H9 (cell line): ENCODE measurements at places on chromosomes 2 and 18.
A peak's percentile ranks its signal among the peaks of the same experiment; 100 is the strongest.

DNA sequence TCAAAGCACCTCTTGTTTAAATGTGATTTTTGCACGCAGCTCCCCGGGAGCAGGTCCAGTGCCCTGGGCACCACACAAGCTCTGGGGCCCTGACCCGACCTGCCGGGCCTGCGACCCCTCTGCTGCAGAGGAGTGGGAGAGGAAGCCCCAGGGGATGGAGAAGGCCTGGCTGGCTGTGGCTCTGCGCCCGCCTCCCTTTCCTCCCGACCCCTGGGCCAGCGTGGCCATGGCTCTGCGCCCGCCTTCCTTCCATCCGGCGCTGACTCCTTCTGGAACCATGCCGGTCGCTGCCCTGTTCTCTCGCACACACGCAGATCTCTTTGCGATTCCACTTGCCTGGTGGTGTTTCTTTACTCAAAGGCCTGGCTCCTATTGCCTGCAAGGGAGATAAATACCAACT lies 166.5 kb upstream of the SALL3 start:
- H3K4me3 ChIP-seq, result no peak overlapping the region
- no peak overlapping the region for H3K27ac ChIP-seq
- DNase-seq, result peak; percentile 45

GRCh38 chr2:200968735-200969134 lies 5.3 kb upstream of the ORC2 start:
- no peaks in the 10 kb centered on the region; the same call in 1 of the 2 replicates for H3K36me3 ChIP-seq
- peaks cover 2% of the 10 kb centered on the region; the same call in 1 of the 2 replicates for H3K4me1 ChIP-seq
- no peak overlapping the region for H3K4me3 ChIP-seq
- H3K27me3 ChIP-seq, result no peaks in the 10 kb centered on the region
- DNase-seq, result no peak

DNA sequence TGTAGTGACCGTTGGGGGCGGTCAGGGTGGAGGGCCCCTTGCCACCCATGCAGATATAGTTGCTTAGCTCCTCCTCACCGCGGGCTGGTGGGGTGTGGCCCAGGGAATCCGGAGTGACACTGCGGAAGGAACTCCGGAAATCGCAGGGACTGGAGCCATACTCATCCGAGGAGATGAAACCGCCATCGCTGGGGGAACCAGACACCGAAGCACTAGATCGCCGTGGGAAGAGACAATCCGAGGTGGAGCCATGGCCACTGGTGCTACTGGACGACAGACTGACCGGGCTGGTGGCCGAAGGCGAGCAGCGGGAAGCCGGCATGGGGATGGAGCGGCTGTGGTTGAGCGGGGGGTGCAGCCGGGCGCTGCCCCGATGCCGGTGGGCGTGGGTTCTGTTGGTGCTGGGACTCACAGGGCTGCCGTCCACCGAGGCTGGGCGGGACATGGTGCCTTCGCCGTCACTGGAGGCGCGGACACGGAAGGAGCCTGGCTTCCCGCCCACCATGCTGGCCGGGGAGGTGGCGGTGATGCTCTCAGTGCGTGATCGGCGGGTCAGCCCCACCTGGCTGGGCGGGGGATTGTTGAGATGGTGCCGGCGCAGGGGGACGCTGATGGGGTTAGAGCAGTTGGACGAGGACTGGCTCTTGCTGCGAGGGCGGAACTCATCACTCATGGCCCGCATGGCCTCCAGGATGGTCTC lies 2.2 kb downstream of the IRS1 start:
- no peak overlapping the region for H3K27ac ChIP-seq
- peak overlapping the region; percentile 84 for H3K4me3 ChIP-seq
- no peaks in the 10 kb centered on the region for H3K27me3 ChIP-seq
- peaks cover 2% of the 10 kb centered on the region; the same call in 1 of the 2 replicates for H3K4me1 ChIP-seq
- H3K36me3 ChIP-seq, result peaks cover 36% of the 10 kb centered on the region

DNA sequence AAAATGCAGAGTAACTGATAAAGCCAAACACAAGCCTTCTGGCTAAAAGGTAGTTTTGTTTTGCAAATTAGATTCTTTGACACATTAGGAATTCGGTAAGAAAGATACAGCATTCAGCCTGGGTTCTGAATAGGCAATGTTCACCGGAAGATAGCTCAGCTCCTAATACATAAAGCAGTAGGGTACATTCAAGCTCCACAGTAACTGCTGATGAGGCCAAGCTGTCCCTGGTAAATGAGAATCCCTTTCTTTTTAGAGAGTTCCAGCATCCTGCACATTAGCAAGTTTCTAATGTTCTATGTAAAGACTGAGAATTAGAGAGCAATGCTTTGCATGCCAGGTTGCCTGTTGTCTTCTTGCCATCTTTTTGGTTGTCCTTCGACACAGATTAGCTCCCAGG lies 316.3 kb upstream of the SLC14A2 start:
- H3K4me3 ChIP-seq, result no peak overlapping the region
- H3K4me1 ChIP-seq, result no peaks in the 10 kb centered on the region
- H3K27me3 ChIP-seq, result no peaks in the 10 kb centered on the region
- H3K27ac ChIP-seq, result no peak overlapping the region
- no peaks in the 10 kb centered on the region for H3K36me3 ChIP-seq

DNA sequence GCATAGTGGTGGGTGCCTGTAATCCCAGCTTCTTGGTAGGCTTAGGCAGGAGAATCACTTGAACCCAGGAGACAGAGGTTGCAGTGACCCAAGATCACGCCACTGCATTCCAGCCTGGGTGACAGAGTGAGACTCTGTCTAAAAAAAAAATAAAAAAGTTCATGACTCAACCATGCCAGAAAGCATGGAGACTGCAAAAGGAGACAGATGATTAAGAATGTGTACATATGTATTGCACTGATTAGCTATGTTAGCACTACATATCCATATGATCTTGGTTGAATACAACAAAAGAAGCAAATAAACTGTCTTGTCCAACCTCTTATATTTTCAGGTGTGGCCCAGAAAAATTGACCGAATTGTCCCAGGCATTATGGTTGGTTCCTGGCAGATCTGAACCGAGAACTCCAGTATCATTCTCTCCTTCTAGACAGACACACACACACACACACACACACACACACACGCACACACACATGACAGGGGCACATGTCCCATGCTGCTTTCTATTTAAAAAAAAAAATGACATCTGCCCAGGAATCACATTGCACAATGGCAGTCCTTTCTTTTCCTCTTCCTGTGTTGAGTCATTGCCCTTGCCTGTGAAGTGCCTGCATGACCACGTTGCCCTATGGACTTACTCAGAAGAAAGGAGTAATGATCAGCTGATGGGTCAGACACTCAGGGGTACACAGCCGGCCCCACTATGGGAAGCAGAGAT lies 65.6 kb downstream of the MYCN start:
- no peak overlapping the region for H3K27ac ChIP-seq
- no peaks in the 10 kb centered on the region for H3K27me3 ChIP-seq
- H3K4me3 ChIP-seq, result no peak overlapping the region
- H3K36me3 ChIP-seq, result peaks cover 4% of the 10 kb centered on the region; the same call in 1 of the 2 replicates
- no peak for DNase-seq

GRCh38 chr2:53802617-53803151 lies 15.8 kb downstream of the ERLEC1 start:
- no peaks in the 10 kb centered on the region; the same call in 2 of the 3 replicates for H3K36me3 ChIP-seq
- H3K27me3 ChIP-seq, result no peaks in the 10 kb centered on the region
- H3K4me3 ChIP-seq, result no peak overlapping the region
- no peak for DNase-seq
- no peak overlapping the region for H3K27ac ChIP-seq

- H3K36me3 ChIP-seq, result no peaks in the 10 kb centered on the region
- H3K4me3 ChIP-seq, result no peak overlapping the region
- no peak overlapping the region for H3K27ac ChIP-seq
- no peak for DNase-seq
- no peaks in the 10 kb centered on the region; the same call in 1 of the 2 replicates for H3K27me3 ChIP-seq
Observed at GRCh38 chr2:736939-737338, 59.7 kb upstream of the TMEM18 start.

- H3K4me1 ChIP-seq, result peaks cover 26% of the 10 kb centered on the region
- H3K27ac ChIP-seq, result no peak overlapping the region
- DNase-seq, result no peak
- no peaks in the 10 kb centered on the region for H3K36me3 ChIP-seq
- H3K27me3 ChIP-seq, result no peaks in the 10 kb centered on the region
- no peak overlapping the region for H3K4me3 ChIP-seq
Observed at GRCh38 chr2:101775092-101775491, 77.6 kb downstream of the MAP4K4 start.

DNA sequence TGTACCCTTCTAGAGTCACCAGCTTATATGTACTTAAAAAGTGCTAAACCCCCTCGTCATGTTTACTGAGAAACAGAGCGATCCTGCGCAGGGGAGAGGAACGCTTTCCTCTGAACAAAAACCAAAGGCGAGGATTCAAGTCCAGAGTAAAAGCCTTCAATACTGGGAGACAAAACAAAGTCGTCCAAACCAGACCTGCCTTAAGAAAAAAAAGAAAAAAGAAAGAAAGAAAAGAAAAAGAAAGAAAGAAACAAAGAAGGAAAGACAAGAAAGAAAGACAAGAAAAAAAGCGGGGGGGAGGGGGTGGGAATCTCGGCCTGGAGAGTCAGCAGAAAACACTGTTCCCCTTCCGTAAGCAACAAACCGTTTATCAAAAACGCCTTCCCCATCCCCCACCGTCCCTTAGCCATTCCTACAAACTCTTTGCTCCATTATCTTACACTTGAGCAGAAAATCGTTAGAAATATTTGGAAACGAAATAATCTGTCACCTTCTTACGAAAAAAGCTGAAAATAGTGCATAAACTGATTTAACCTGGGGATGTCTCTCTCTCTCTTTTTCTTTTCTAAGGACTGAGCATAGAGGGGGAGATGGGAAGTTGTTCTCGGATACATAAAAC lies 3.3 kb downstream of the PTGR3 start:
- peaks cover 58% of the 10 kb centered on the region for H3K27me3 ChIP-seq
- no peak overlapping the region for H3K27ac ChIP-seq
- peak overlapping the region; percentile 51 for H3K4me3 ChIP-seq

- H3K4me3 ChIP-seq, result no peak overlapping the region
- H3K27me3 ChIP-seq, result no peaks in the 10 kb centered on the region
- no peaks in the 10 kb centered on the region for H3K4me1 ChIP-seq
- H3K27ac ChIP-seq, result no peak overlapping the region
- DNase-seq, result no peak
Observed at GRCh38 chr2:188848887-188849435, 125.2 kb upstream of the COL3A1 start.

DNA sequence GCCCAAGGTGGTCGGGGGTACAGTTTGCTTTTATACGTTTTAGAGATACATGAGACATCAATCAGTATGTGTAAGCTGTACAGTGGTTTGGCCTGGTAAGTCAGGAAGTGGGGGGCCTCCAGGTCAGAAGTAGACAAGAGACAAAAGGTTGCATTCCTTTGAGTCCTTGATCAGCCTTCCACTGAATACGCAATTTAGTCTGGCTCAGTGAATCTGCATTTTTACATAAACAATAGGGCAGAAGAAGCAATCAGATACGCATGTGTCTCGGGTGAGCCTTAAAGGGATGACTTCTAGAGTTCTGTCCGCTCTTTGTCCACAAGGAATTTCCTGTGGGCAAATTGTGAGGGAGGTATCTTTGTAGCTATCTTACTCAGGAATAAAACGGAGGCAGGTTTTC lies 87.2 kb downstream of the SOWAHC start:
- H3K36me3 ChIP-seq, result no peaks in the 10 kb centered on the region
- peaks cover 27% of the 10 kb centered on the region for H3K4me1 ChIP-seq
- no peak overlapping the region; the same call in 2 of the 3 replicates for H3K4me3 ChIP-seq
- H3K27me3 ChIP-seq, result no peaks in the 10 kb centered on the region
- DNase-seq, result no peak
- H3K27ac ChIP-seq, result no peak overlapping the region

GRCh38 chr2:230843132-230843531 lies 21.6 kb upstream of the ITM2C start:
- H3K27ac ChIP-seq, result no peak overlapping the region
- no peak for DNase-seq
- H3K36me3 ChIP-seq, result no peaks in the 10 kb centered on the region
- H3K27me3 ChIP-seq, result no peaks in the 10 kb centered on the region
- H3K4me3 ChIP-seq, result no peak overlapping the region
- H3K4me1 ChIP-seq, result no peaks in the 10 kb centered on the region

GRCh38 chr2:113034016-113034415 lies 18.7 kb downstream of the IL36B start:
- DNase-seq, result no peak
- no peak overlapping the region for H3K27ac ChIP-seq
- H3K36me3 ChIP-seq, result no peaks in the 10 kb centered on the region

DNA sequence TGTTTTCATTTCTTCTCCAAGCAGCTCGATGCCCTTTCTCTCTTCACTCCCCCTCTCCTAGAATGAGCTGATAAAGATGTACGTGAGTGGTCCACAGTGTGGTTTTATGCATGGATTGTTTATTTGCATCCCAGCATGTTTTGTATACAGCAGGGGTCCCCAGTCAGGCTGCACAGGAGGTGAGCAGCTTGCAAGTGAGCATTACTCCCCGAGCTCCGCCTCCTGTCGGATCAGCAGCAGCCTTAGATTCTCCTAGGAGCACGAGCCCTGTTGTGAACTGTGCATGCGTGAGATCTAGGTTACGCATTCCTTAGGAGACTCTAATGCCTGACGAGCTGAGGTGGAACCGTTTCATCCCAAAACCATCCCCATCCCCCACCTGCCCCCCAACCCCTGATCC lies 262.6 kb downstream of the AGAP1 start:
- H3K36me3 ChIP-seq, result peaks cover 2% of the 10 kb centered on the region; the same call in 2 of the 3 replicates
- no peaks in the 10 kb centered on the region; the same call in 1 of the 2 replicates for H3K4me1 ChIP-seq
- H3K27ac ChIP-seq, result no peak overlapping the region

DNA sequence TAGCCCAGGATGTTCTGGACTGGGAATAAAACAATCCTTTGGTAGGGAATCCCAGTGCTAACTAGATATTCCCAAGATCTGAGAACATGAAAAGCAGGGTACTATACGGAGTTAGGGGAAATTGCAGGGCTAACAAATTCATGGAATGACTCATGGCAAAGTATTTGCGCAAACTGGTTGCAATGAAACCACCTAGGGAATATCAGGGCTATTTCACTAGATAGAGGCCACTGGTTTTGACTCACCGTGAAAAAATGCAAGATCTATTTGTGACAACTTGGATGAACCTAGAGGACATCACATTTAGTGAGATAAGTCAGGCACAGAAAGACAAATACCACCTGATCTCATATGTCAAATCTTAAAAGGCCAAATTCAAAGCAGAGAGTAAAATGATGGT lies 233.3 kb downstream of the MBD2 start:
- H3K27me3 ChIP-seq, result no peaks in the 10 kb centered on the region
- no peaks in the 10 kb centered on the region for H3K36me3 ChIP-seq
- no peak overlapping the region for H3K27ac ChIP-seq
- no peak overlapping the region for H3K4me3 ChIP-seq
- H3K4me1 ChIP-seq, result no peaks in the 10 kb centered on the region

GRCh38 chr2:143344780-143345179 lies 215.6 kb downstream of the ARHGAP15 start:
- H3K27me3 ChIP-seq, result no peaks in the 10 kb centered on the region
- DNase-seq, result no peak
- H3K4me3 ChIP-seq, result no peak overlapping the region
- H3K27ac ChIP-seq, result no peak overlapping the region

GRCh38 chr18:52254367-52254766 lies 85.6 kb upstream of the DCC start:
- no peaks in the 10 kb centered on the region for H3K27me3 ChIP-seq
- no peak overlapping the region for H3K27ac ChIP-seq
- DNase-seq, result no peak
